Thyroid gland (tissue), 4 donors: ENCODE measurements at places on chromosomes 2 and 18. TPM values are rescaled to one million over a fixed set of nuclear protein-coding genes. Genes with fewer than 3 reads are reported as not detected.

The RAB17 gene
- total RNA-seq, result 58.3 TPM

- no peaks in the 10 kb centered on the region for H3K4me1 ChIP-seq
- H3K27me3 ChIP-seq, result no peaks in the 10 kb centered on the region
- no peak overlapping the region for H3K4me3 ChIP-seq
Observed at GRCh38 chr2:204032301-204032700, 95.7 kb downstream of the ICOS start.

- no peaks in the 10 kb centered on the region for H3K27me3 ChIP-seq
- H3K4me1 ChIP-seq, result no peaks in the 10 kb centered on the region
- no peaks in the 10 kb centered on the region for H3K36me3 ChIP-seq
- DNase-seq, result no peak
Observed at GRCh38 chr2:100142393-100142792, at the start of gene AFF3. AFF3 (minus strand) TSS chr2:100142590; CDS start chr2:100104454, 38,136 bp downstream.

GRCh38 chr2:42095923-42096408 lies 48.1 kb downstream of the PKDCC start:
- peaks cover 15% of the 10 kb centered on the region for H3K4me1 ChIP-seq
- peak; percentile 76 for DNase-seq
- no peak overlapping the region for H3K4me3 ChIP-seq
- no peaks in the 10 kb centered on the region for H3K36me3 ChIP-seq
- H3K27ac ChIP-seq, result no peak overlapping the region
- no peaks in the 10 kb centered on the region for H3K27me3 ChIP-seq
